B cell (primary cell): ENCODE measurements at places on chromosomes 6 and 20. TPM values are rescaled to one million over a fixed set of nuclear protein-coding genes. Genes with fewer than 3 reads are reported as not detected.

GRCh38 chr6:84019141-84019841, 14.3 kb upstream of the MRAP2 start:
- no peaks in the 10 kb centered on the region for H3K36me3 ChIP-seq
- H3K4me3 ChIP-seq = no peak overlapping the region
- H3K4me1 ChIP-seq = no peaks in the 10 kb centered on the region
- H3K27ac ChIP-seq = no peak overlapping the region
- no peak for DNase-seq

- DNase-seq = no peak
- H3K4me1 ChIP-seq = peaks cover 6% of the 10 kb centered on the region
- no peaks in the 10 kb centered on the region for H3K27me3 ChIP-seq
- no peaks in the 10 kb centered on the region for H3K36me3 ChIP-seq
- no peak overlapping the region for H3K4me3 ChIP-seq
These were observed 36.1 kb downstream of the F13A1 start for GRCh38 chr6:6284221-6284966.

DNA sequence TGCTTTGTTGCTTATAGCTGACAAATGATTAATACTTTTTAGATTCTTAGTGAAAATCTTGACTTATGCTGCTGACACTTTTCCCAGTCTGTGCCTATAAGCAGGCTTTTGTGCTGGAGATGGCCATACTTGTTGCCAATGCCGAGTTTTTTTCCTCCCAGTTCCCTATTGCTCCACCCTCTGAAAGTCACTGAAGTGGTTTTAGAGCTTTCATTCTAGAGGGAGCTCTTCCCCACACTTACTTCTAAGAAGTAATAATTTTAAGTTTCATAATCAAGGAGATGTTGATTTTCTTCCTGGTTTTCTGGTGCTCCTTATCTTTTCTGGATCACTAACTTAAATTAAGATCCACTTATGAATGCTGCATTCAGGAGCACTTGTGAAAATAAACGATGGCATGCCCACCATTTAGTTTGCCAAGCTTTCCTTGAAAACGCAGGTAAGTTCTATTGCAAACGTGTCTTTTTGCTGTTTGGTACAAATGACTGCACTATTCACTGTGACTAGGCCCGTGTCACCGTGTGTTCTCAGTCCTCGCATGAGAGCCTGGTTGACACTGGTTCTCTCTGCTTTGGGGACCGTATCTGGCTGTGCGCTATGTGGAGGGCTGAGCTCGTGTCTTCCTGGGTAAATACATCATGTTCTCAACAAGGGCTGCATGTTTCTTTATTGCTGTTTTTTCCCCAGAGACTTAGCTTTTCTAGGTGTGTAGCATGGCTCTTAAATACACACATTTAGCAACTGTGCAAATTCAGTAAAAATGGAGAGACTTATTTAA, 50.2 kb downstream of the GFRA4 start:
- peaks cover 1% of the 10 kb centered on the region for H3K36me3 ChIP-seq
- DNase-seq = no peak
- H3K4me1 ChIP-seq = no peaks in the 10 kb centered on the region
- H3K27ac ChIP-seq = no peak overlapping the region

The SIGLEC1 gene
- polyA plus RNA-seq = 0.06 and 0.13 TPM in 2 replicates

DNA sequence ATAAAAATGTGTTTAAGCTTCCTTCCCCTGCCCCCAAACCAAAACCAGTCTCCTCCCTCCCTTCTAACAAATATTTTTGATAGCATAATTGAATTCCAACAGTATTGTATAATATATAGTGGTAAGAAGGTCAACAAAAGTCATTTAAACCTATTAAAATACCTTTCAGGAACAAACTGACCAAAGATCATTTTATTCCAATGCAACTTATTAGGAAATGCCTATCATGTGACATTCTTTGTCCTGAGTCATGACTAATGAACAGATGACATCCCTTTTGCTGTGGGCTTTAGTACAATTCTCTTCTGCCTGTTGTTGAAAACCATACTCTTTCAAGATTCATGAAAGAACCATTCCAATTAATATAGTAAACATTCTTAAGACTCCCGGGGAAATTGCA, 51.5 kb upstream of the TRAF3IP2 start:
- no peak for DNase-seq
- H3K27me3 ChIP-seq = no peaks in the 10 kb centered on the region
- no peaks in the 10 kb centered on the region for H3K4me1 ChIP-seq
- H3K36me3 ChIP-seq = peaks cover 7% of the 10 kb centered on the region
- no peak overlapping the region for H3K27ac ChIP-seq

GRCh38 chr20:60695226-60696000, 556.6 kb upstream of the CDH4 start:
- no peaks in the 10 kb centered on the region for H3K36me3 ChIP-seq
- H3K27me3 ChIP-seq = no peaks in the 10 kb centered on the region
- no peak overlapping the region for H3K4me3 ChIP-seq

The LY6G5C gene
- 0.40 and 3.4 TPM in 2 replicates for polyA plus RNA-seq

- DNase-seq = no peak
- H3K36me3 ChIP-seq = no peaks in the 10 kb centered on the region
- no peaks in the 10 kb centered on the region for H3K27me3 ChIP-seq
- no peak overlapping the region for H3K27ac ChIP-seq
- no peak overlapping the region for H3K4me3 ChIP-seq
These were observed 224.9 kb downstream of the EPHA7 start for GRCh38 chr6:93194480-93194879.

The NOL7 gene
- polyA plus RNA-seq = 24.7 and 49.8 TPM in 2 replicates

DNA sequence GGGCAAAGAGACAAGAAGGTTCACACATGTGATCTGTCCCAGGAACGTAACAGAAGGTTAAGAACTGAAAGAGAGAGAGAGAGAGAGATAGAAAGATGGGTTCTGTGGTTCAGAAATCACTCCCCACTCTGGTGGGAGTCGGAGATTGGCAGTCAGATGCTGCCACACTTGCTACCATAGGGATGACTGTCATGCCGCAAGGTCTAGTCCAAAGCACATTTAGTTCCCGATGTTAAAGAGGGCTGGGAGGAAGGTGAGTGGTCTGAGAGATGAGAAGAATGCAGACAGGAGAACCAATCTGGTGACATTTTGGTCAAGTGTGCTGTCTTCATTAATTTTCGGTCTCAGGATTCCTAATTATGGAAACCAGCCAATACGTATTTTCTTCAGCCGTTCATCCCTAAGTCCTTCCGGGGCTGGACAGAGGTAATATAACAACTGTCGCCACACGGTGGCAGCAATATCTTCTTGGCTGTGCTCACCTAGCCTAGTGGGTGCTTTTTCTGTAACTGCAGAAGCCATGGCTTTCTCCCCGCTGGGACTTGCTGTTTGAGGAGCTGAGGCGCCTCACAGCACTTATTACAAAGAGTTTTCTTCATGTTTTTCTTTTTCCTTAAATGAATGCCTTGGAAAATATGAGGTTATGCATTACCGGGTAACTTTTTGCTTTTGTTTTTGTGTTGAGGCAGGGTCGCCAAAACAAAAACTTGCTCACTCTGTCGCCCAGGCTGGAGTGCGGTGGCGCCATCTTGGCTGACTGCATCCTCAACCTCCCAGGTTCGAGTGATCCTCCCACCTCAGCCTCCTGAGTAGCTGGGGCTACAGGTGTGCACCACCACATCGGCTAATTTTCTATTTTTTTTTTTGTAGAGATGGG, 46.0 kb downstream of the SLC35D3 start:
- peak; percentile 77 for DNase-seq
- no peaks in the 10 kb centered on the region for H3K36me3 ChIP-seq
- peaks cover 9% of the 10 kb centered on the region for H3K27me3 ChIP-seq
- no peak overlapping the region for H3K4me3 ChIP-seq
- H3K27ac ChIP-seq = no peak overlapping the region

The AGER gene
- 29.9 and 31.6 TPM in 2 replicates for polyA plus RNA-seq

GRCh38 chr6:142249266-142249665, 52.5 kb upstream of the ADGRG6 start:
- no peak for DNase-seq
- no peak overlapping the region for H3K4me3 ChIP-seq
- no peak overlapping the region for H3K27ac ChIP-seq
- no peaks in the 10 kb centered on the region for H3K36me3 ChIP-seq
- H3K4me1 ChIP-seq = no peaks in the 10 kb centered on the region

- no peak overlapping the region for H3K27ac ChIP-seq
- no peak for DNase-seq
- H3K36me3 ChIP-seq = peaks cover 12% of the 10 kb centered on the region
- H3K4me1 ChIP-seq = no peaks in the 10 kb centered on the region
- H3K27me3 ChIP-seq = no peaks in the 10 kb centered on the region
These were observed 27.9 kb downstream of the KAT14 start for GRCh38 chr20:18165553-18165952.

GRCh38 chr6:87756858-87757257, 54.8 kb upstream of the AKIRIN2 start:
- H3K36me3 ChIP-seq = no peaks in the 10 kb centered on the region
- DNase-seq = peak; percentile 86
- H3K4me1 ChIP-seq = peaks cover 37% of the 10 kb centered on the region
- H3K4me3 ChIP-seq = no peak overlapping the region

GRCh38 chr6:166952121-166952520, 4.2 kb downstream of the RNASET2 start:
- no peaks in the 10 kb centered on the region for H3K27me3 ChIP-seq
- H3K36me3 ChIP-seq = no peaks in the 10 kb centered on the region
- peaks cover 62% of the 10 kb centered on the region for H3K4me1 ChIP-seq
- H3K4me3 ChIP-seq = no peak overlapping the region

GRCh38 chr20:37418591-37419109, 72.7 kb downstream of the SRC start:
- no peaks in the 10 kb centered on the region for H3K4me1 ChIP-seq
- no peak overlapping the region for H3K4me3 ChIP-seq
- no peaks in the 10 kb centered on the region for H3K36me3 ChIP-seq
- H3K27me3 ChIP-seq = no peaks in the 10 kb centered on the region
- H3K27ac ChIP-seq = no peak overlapping the region
- DNase-seq = no peak

DNA sequence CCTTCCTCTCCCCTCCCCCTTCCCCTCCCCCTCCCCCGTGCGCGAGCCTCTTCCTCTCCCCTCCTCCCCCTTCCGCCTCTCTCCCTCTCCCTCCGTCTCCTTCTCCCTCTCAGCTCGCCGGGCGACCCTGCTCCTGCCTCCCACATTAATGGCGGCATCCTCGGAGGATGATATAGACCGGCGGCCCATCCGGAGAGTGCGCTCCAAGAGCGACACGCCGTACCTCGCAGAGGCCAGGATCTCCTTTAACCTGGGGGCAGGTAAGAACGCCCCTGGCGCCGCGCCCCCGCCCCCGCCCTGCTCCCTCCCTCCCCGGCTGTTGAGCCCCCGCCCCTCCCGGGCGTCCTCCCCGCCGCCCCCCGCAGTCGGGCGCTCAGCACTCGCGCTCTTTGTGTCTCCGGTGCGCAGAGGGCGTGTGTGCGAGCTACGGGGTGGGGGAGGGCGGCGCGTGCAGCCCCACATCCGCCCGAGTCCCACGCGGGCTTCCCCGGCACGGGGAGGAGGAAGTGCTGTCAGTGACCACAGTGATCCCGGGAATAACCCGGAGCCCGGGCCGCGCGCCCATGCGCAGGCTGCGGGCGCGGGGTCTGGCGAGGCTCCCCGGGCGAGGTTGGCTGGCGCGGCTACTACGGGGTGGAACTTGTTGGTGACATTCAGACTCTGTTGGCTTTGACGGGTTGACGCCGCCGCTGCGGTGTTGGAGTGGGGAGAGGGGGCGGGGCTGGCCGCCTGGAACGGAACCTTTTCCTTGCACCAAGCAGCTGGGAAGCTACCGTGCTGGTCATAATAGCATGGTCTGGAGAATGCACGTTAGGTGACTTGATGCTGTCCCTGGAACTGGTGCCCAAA, 33.2 kb downstream of the PHACTR1 start:
- no peak for DNase-seq
- H3K27ac ChIP-seq = no peak overlapping the region
- H3K27me3 ChIP-seq = peaks cover 42% of the 10 kb centered on the region
- no peaks in the 10 kb centered on the region for H3K36me3 ChIP-seq
- H3K4me1 ChIP-seq = peaks cover 9% of the 10 kb centered on the region

The ZC2HC1B gene
- 0.36 and 0.51 TPM in 2 replicates for polyA plus RNA-seq
